ENCODE measurements at places on chromosomes 2 and 18.

- DNase-seq = peak; percentile 38
Observed at GRCh38 chr18:54950221-54950620, 9.0 kb downstream of the CCDC68 start.

DNA sequence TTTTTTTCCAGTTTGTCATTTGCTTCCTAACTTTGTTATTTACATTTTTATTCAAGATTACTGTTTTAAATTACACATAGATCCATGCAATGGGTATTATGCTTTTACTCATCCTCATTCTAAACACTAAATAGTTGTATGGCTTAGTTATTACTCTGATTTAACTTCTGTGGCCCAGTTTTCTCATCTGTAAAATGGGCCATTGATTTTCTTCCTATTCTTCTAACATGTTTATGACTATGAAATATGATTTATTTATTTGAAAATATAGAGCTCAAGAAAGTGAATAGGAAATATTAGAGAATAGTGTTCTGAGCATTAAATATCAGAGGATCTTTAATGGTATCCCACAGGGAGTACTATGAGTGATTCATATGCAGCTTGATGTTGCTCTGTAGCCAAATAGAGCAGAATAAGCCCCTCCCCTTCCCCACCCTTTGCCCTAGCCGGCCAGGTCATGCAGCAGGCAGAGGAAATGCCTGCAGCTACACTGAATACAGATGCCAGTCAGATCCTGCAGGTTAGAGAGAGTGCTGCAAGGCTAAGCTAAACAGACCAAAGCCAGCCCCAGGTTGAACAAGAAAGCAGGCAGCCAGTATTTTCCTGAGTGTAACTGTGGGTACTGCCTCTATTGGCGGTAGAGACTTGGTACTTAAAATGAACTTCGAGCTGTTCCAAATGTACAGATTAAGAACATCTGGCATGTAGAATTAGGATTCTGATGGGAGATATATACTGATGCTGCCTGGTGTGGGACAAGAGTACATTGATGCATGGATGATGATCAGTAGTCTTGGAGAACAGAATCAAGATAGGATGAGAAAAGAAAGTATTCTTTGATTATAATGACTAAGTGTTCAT is 11.7 kb upstream of the ACYP2 start:
- DNase-seq = peak; percentile 46

DNA sequence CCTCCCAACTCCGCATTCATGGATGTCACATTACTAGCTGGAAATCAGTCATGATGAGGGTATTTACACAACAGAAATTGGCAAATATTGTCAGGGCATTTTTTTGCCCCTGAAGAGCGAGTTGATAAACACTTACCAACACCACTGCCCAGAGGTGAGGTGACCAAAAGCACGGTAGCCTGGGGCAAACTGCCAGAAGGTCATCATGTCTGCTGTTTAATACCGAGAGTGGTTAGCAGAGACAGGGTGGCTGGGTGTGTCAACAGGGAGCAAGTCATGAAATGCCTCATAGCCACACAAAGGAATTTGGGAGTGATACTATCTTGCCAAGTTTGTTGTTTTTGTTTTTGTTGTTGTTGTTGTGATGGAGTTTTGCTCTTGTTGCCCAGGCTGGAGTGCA is 37.0 kb upstream of the EPC2 start:
- DNase-seq = no peak

- DNase-seq = no peak
Observed at GRCh38 chr2:235493402-235493774, 455 bp upstream of the AGAP1 start.

DNA sequence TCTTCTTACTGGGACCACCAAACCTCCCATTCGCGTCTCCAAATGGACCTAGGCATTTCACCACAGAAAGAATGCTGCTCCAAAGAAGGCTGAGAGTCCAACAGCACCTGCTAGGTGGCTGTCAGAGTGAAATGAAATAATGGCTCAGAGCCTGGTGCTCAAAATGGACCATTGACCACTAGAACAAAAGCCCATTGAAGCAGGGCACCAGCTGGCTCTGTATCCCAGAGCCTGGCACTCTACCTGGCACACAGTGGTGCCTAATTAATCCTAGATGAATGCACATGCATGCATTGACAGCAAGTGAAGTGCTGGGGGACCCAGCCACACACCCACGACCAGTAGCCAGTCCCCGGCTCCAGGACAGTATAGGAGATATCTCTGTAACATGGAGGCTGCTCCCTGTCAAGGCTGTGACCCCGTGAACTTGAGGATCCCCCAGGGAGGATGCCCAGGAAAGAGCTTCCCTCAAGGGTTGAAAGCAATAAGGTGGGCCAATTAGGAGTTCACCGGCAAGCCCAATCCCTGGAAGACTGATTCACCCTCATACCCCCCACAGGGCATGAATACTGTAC is 261.3 kb downstream of the TNS1 start:
- DNase-seq = no peak

DNA sequence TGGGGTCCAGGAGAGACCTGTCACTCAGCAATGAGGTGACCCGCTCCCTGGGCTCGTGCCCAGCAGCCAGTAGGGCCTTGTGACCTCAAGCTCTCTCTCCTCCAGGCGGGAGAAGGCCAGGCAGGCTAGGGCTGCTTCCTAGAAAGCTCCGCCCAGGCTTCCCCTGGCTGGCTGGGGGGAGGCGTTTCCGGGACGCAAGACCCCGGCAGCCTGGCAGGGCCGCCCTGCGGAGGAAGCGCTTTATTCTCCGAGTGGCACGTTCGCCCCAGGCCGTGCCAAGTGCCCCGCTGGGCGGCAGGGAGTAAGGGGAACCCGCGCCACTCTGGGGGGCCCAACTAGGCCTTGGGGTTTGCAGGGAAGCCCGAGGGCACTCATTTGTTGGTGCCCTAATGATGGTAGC is 21.2 kb upstream of the EPAS1 start:
- no peak for DNase-seq

DNA sequence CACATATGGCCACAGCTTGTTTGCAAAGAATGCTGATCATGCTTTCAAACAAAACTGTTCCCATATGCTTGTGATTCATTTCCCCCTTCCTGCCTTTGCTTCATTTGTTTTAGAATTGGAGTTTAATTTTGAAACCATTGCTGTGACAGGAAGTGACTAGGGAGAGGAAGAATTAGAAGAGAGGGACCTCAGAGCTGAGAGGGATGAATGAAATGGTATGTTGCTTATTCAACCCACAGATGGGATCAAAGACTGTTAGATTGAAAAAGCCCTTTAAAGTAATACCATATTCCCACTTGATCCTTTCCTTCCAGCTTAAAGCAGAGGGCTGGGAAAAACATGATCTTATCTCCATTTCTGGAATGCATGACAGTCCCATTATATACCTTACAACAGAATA is 106.2 kb upstream of the RNF152 start:
- no peak for DNase-seq

- no peak for DNase-seq
Observed at GRCh38 chr2:30584116-30584515, 137.1 kb downstream of the LCLAT1 start.

Measured in CD4-positive, alpha-beta T cell treated with Interleukin-12 subunit alpha and Interleukin-12 subunit beta, for 1 hour (primary cell).